ENCODE measurements at places on chromosomes 11 and 22. TPM values are rescaled to one million over a fixed set of nuclear protein-coding genes. Genes with fewer than 3 reads are reported as not detected.

DNA sequence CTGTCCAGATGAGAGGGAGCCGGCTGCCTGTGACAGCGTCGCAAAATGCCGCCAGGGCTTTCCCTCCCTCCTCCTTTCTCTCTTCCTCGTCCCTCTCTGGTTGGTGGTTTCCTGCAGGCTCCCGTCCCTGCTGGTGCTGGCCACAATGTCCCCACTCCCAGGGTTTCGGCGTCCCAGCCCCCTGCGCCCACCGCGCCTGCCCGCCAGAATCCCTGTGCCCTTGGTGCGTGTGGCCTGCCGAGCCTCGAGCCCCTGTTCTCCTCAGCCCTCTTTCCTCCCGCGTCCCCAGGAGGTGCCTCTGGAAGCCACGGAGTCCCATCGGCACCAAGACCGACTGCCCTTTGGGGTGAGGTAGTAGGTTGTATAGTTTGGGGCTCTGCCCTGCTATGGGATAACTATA lies 37.9 kb upstream of the PPARA start:
- DNase-seq, result no peak

DNA sequence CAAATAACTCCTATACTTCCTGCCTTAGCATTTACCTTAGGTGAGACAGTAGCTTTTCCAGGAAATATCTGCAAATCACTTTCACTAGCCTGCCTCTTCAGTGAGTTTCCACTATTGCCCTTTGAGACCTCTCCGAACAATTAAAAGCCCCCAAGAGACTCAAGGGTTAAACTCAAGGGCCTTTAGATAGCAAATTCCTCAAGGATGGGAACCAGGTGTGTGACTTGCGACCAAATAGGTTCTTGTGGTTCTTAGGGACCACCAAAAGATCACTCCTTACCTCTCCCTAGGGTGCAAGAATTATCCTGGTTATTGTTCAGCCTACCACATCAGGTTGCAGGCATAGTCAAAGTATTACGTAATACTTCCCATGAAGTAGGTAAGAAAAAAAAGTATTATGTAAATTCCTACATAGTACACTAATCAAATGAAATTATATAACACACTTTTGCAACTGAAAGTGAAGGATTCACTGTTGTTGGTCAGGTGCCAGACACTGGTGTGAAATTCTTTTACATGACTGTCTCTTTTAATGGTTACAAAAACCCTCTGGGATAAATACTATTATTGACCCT lies 1.4 kb upstream of the RDX start:
- DNase-seq, result peak; percentile 17

GRCh38 chr11:92854952-92855351 lies 114.5 kb upstream of the MTNR1B start:
- peak; percentile 9 for DNase-seq

- DNase-seq, result peak; percentile 63
Measured at GRCh38 chr22:35648066-35649025, at the start of gene APOL6. Gene APOL6 (plus strand): TSS chr22:35648446. CDS start chr22:35656426, 7,980 bp downstream.

DNA sequence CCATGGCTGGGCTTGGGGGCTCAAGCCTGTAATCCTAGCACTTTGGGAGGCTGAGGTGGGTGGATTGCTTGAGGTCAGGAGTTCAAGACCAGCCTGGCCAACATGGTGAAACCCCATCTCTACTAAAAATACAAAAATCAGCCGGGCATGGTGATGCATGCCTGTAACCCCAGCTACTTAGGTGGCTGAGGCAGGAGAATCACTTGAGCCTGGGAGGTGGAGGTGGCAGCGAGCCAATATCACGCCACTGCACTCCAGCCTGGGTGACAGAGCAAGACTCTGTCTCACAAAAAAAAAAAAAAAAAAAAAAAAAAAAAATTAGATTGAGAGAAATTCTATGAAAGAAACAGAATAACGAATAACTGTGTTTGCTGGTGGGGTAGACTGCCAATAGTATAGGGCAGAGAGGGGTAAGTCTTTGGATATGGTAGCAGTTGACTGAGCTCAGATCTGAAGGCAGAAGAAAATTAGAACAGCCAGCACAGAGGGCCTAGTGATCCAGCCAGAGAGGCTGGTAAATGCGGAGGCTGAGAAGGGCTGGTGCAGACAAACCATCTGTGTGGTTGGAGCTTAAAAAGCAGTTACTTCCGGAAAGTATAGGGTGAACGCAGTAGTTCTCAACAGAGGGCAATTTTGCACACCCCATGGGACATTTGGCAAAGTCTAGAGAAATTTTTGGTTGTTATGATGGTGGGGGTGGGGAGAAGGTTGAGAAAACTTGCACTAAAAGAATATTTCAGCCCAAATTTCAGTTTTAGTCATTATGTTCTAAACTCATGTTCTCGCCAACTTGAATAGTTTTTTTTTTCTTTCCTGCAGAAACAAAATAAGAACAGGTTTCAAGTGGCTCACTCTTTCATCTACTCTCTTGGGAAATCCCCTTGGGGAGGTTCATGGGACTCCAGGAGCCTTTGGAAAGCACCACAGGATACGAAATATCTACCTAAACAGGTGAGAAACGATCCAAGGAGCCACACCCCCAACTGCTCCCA lies 1.6 kb upstream of the HORMAD2 start:
- no peak for DNase-seq

GRCh38 chr11:121898903-121899302 lies 217.1 kb downstream of the BLID start:
- DNase-seq, result no peak

GRCh38 chr22:19713650-19714311 lies 522 bp upstream of the SEPTIN5 start:
- no peak for DNase-seq

YPEL1 gene
- 0.64 TPM for total RNA-seq

PDE2A gene
- 3.0 TPM for total RNA-seq

FGF19 gene
- total RNA-seq, result not detected

SERHL2 gene
- 0.62 TPM for total RNA-seq

KCTD14 gene
- total RNA-seq, result not detected

GRIA4 gene
- 1.0 TPM for total RNA-seq
